ENCODE measurements at places on chromosomes 13 and 19.

- DNase-seq, result no peak
Measured at GRCh38 chr19:22627526-22627925, 6.6 kb upstream of the ZNF492 start.

- no peak for DNase-seq
Measured at GRCh38 chr13:65653613-65654012, 1576.5 kb downstream of the PCDH9 start.

DNA sequence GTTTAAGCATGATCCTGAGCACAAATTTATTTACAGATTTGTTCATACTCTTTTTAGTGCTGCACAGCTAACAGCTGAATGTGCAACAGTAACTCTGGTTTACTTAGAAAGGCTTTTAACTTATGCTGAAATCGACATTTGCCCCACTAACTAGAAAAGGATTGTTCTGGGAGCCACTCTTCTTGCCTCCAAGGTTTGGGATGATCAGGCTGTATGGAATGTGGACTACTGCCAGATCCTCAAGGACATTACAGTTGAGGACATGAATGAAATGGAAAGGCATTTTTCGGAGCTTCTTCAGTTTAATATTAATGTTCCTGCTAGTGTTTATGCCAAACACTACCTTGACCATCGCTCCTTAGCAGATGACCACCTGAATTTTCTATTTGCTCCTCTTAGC is 16.0 kb downstream of the ZNF100 start:
- DNase-seq, result peak; percentile 26

- peak; percentile 24 for DNase-seq
Measured at GRCh38 chr13:20441879-20442278, 83.8 kb downstream of the CRYL1 start.

DNA sequence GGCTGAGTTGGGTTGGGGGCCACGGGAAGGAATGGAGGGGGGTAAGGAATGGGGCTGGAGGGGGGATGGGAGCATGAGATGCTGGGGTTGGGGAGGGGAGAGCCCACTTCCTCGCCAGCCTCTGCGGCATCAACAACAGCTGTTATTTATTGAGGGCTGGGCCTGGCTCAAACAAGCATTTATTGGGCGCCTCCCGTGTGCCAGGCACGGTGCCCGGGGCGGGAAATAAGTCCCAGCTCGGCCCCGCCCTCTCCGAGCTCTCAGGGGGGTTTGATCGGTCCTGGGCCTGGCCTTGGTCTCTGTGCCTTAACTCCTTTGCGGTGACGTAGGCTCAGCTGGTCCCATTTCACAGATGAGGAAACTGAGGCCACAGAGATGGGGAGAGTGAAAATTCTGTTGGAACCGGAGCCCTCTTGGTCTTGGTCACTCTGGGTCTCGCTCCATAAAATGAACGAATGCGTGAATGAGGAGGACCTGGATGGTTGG is 919 bp upstream of the ADAMTS10 start:
- peak; percentile 27 for DNase-seq

DNA sequence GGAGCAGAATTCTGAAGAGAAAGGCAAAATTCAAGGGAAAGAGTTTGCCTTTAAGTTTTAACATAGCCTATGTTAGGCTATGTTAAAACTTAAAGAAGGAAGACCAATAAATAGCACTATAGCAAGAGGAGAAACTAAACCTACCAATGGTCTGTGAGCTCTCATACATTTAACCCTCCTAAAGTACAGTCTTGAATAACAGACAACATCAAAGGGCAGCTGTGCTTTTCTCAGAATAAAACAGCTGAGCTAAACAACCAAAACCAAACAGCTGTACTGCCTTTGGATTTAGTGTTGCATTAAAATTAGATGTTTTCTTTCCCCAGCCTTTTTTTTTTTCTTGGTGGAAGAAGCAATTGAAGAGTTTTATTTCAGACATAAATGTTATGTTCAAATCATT is 34.0 kb downstream of the KLF5 start:
- no peak for DNase-seq

DNA sequence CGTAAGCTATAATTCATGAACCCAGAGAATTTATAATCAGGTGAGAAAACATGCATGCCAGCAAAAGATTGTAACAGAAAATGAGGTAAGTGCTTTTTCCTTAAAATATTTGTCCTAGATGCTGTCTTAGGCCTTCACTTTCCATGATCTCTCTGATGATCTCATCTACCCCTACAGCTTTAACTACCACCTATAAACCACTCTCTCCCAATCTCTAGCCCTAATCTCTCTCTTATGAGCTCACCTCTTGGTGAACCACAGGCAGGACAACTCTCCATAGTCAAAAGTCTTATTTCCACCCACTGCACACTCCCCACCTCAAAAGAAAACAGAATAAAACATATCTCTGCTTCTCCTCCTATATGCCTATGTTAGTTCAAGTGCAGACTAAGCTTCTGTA is 137.1 kb downstream of the SLC7A1 start:
- DNase-seq, result no peak

- no peak for DNase-seq
Measured at GRCh38 chr13:24149246-24150032, 11.1 kb upstream of the SPATA13 start.

GRCh38 chr13:102870677-102871415 is 25.0 kb downstream of the ERCC5 start:
- DNase-seq, result peak; percentile 71

DNA sequence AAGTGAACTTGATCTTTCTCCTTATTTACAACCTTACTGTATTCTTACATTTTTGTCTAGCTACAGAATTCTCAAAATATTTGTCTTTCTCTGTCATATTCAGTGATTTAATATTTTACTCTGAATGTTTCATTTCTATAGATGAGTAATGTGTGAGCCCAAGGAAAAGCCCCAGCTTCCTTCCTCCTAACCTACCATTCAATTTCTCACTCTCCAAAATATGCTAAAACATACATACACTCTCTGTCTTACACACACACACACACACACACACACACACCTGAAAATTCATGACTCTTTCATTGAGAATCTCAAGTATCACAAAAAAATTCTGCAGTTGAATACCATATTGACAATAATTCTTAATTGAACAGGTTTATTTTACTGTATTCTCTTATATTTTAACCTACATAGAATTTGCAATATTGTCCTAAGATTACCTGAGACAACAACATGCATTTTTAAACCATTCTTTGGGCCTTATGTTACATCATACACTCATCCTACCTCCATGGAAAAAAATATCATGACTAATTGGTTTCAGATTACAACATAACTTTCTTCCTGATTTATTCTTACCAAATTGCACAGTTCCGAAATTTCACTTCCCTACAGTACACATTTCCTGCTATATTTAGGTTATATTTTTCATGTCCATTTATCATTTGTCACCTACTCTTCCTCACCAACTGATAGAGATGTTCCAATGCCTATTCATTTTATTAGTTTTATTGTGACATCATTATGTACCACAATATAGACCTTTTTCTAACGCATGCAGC is 1965.6 kb upstream of the PCDH20 start:
- peak; percentile 5 for DNase-seq

DNA sequence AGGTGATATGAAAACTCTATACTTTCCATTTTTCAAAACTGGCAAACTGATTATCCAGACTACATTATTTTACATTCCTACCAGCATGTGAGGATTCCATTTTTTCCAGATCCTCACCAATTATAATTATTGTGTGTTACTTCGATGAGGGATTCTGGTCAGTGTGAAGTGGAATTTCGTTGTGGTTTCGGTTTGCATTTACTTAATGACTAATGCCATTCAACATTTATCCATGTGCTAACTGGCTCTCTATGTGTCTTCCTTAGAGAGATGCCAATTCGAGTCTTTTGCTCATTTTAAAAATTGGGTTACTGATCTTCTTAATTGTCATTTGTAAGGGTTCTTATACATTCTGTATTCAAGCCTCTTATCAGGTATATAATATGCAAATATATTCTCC is 1551.3 kb upstream of the MIR17HG start:
- DNase-seq, result no peak

DNA sequence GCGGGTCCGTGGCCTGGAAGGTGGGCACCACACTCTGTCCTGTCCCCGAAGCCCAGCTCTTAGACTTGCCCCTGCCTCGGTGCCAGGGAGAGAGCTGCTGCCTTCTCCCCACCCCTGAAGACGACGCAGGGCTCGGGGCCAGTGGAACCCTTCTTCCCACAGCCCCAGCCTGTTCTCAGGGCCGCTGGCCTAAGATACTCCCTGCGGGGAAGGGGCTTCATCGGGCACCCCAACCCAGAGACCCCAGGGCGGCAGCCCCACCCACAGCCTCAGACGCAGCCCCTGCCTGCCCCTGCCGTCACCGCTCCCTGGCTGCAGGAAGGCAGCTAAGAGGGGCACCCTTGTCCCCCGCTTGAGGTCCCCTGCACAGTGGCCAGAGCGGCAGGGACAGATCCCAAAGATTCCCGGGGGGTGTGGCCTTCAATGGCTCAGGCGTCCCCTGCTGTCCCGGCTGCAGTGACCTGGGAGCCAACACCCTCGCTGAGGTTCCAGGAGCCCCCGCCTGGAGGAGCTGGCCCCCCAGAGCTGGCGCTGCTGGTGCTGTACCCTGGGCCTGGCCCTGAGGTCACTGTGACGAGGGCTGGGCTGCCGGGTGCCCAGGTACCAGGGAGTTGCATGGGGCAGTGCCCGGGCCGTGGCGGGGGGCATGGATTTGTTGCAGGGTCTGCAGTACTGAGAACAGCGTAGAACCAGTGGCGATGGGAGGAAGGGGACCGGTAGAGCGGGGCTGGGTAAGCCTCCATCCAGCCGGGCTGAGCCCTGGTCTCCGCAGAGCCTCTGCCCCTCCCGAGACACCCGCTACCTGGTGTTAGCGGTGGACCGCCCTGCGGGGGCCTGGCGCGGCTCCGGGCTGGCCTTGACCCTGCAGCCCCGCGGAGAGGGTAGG is 1.0 kb downstream of the AMH start:
- DNase-seq, result no peak

GRCh38 chr19:7888145-7888825 is at the start of gene LRRC8E:
Gene LRRC8E (plus strand): TSS chr19:7888510. CDS start chr19:7895604, 7,094 bp downstream.
- peak; percentile 71 for DNase-seq

Data from fibroblast of skin of abdomen (primary cell).